ENCODE measurements at places on chromosomes 12 and 14.

DNA sequence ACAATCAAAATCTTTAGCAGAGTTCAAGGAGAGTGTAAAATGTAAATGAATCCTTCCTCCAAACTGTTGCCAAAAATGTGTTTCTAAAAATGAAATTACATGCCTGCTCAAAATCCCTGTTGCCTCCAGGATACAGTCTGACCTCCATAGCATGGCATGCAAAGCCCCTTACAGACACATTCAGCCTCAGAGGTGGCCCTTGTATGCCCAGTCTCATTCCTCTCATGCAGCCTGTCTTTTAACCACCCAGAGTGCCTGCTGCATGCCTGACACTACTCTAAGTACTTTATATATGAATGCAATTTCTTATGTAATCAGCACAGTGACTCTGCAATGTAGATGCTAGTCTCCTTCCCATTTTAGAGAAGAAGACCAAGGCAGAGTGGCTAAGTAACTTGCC, 24.4 kb upstream of the PTPRQ start:
- no peak for DNase-seq

- DNase-seq, result peak; percentile 56
These were observed 14.2 kb upstream of the PLXNC1 start for GRCh38 chr12:94133964-94134795.

DNA sequence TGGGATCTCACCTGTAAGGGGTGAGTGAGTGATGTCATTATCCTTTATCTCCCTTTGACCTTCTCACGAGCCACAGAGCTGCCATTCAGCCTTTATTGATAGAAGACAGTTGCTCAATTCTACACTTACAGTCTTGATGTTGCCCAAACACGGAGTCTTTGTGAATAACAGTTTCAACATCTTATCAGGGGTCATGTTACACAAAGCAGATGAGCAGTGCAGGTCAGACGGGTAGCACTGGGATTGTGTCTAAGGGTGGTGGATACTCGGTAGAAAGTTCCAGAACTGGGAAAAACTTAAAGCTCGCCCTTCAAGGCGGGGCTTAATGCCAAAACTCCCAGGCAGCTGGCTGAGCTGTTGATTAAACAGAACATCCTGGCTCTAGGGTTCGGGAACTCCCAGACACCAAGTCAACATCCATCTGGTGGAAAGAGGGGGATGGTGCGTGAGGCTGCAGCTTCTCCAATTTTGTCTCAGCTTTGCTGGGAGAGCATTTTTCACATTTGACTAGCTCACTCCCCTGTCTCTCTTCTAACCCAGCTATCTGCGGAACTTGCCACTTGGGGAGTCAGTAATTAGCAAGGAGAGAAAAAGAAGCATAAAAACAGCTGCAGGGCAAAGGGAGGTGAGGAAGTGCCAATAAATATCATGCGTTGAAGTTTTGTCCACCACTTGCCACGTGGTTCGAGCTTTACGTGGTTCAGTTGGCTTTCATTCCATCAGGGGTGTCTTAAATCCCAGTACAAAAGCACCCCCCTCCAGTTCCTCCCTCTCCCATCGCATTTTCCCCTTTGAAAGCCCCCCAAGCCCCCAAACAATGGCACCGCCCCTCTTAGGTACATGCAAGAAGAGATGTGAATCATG, 31.0 kb downstream of the FOXN4 start:
- no peak for DNase-seq

DNA sequence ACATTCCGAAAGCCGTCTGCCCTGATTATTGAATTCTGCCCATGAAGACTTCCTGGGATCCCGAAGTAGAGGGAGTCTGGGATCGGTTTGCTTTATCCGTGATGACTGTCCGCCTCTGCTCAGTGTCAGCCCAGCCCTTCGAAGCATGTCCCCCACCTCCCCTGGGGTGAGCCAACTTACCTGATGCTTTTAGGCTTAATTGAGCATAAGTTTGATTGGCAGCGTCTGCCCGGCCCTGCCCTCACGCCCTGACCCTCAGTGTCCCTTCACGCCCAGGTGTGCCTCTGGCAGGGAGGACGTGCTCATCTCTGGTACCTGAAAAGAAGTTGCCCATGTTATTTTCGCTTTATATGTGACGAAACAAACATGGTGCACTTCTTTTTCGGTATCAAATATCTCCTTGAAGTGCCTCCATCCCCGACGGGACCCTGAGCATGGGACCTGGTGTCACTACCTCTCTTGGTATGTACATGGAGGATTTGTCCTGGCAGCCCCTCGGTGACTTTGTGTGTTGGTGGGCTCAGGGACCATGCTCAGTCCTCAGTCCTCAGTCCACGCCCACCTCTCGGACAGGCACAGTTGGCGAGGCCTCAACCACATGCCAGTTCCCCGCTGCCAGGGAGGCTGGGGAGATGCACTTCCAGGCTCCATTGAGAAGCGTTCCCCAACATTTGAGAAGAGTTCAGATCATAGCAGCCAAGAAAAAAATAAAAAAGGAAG, 130.1 kb upstream of the RTL1 start:
- no peak for DNase-seq

DNA sequence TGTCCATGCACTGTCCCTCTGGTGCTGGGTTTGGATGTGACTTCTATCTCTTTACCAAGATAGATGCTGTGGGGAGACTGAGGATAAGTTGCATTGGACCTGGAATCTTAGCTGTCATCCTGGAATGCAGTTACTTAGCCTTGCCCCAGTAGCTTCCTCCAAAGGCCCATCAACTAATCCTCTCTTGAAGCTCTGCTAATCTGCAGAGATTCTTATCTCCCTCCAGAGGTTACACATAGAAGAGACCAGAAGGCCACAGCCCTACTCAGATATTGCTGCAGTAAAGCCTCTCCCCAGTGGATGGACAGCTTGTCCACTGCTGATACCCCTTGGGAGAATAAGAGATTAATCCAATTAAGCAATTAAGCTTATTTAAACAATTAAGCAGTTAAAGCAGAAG, 867.2 kb downstream of the BCL11B start:
- no peak for DNase-seq

GRCh38 chr12:104452087-104452486, 4.7 kb upstream of the CHST11 start:
- no peak for DNase-seq

DNA sequence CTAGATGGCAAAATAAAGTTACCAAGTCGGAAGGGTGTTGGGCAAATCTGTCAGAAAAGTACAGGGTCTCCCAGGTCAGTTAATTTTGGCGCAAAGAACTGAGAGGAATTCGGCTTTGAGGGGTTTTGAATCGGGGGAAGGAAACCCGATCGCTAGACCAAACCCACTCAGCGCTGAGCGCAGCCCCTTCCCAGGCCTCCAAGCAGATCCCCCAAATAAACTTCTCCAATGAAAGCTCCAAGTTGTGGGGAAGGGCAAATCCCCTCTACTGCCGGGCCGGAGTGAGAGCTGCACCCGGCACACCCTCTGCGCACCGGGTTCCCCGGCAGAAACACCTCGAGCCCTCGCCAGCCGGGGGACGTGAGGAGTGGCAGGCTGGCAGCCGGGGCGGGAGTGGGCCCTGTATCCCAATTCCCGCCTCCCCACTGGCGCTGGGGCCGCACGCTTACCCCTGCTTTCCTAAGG, 441 bp downstream of the E2F7 start:
- DNase-seq, result no peak

DNA sequence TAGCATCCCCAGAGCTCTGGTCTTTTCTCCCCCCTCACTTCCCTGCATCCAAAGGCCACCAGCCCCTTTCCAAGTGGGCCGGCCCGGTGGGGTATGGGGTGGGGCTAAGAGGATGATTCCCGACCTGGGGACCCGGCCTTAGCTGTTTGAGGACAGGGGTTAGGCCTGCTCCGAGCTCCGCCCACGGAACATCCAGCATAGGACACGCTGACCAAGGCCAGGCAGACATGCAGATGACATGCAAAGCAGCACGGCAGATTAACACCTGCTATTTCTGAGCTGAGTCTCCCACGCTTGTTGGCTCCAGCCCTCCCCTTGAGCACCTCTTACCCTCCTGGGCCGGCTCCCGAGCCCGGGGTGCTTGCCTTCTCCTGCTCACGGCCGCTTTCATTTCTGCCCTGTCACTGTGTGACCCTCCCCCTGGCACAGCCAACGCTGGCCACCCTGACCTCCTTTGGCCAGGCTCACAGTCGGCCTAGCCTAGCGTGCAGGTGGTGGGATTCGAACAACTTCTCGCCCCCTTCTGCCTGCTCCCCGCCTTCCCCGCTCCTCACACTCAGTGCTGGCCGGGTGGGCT, 40.2 kb downstream of the TEAD4 start:
- no peak for DNase-seq

DNA sequence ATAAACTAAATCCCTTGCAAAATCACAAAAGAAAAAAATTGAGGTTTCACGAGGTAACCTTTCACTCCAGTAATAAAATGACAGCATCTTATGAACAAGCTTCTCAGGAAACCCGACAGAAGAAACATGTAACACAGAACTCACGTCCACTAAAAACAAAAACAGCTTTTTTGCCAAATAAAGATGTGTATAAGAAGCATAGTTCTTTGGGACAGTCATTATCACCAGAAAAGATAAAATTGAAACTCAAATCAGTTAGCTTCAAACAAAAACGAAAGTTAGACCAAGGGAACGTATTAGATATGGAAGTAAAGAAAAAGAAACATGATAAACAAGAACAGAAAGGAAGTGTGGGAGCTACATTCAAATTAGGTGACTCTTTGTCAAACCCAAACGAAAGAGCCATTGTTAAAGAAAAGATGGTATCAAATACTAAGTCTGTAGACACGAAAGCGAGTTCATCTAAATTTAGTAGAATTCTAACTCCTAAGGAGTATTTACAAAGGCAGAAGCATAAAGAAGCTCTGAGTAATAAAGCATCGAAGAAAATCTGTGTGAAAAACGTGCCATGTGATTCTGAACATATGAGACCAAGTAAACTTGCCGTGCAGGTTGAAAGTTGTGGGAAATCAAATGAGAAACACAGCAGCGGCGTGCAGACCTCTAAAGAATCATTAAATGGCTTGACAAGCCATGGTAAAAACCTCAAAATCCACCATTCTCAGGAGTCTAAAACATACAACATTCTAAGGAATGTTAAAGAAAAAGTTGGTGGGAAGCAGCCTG, 25.8 kb downstream of the RESF1 start:
- DNase-seq, result no peak

- no peak for DNase-seq
These were observed 1.2 kb downstream of the SRSF9 start for GRCh38 chr12:120468325-120468820.

DNA sequence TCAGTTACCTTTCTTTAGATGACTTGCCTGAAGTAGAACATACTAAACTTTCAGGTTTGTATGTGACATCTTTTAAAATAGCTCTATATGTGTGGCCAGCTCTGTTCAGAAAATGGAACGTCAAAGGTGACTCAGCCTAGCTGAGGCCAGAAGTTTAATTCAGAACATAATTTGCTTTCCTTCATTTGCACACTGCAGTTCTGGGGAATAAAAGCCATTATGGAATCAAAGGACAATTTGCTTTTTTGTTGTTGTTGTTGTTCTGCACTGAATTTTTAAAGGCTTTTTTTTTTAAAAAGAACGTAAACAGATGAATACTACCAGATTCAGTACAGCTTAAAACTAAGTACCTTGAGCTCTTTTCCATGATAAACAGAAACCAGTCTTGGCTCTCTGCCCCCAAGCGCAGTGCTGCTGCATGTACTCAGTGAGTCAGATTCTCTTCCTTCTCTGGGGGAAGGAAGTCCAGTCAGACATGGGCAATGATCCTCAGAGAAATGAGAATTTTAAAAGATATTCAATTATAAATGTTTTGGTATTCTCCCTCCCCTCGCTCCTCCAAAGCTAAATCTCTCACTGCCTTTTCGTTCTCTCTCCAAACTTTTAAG, 644.2 kb downstream of the NOVA1 start:
- DNase-seq, result peak; percentile 63

DNA sequence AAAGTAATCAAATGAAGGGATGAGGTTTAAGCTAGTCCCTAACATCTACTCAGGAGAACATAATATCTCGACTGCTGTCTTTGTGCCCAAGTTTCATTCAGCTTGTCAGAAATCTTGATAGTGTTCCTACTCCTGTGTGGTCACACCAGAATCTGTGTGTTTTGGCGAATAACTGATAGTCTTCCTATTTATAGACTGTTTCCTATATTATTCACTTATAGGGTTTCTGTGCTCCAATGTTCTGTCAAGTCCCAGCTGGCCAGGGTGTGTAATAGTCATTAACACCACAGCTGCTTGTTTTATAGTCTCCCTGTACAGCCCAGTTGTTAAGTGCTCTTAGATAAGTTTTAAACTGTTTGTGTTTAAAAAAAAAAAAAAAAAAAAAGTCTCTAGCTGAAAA, 45.9 kb downstream of the GPR135 start:
- no peak for DNase-seq

DNA sequence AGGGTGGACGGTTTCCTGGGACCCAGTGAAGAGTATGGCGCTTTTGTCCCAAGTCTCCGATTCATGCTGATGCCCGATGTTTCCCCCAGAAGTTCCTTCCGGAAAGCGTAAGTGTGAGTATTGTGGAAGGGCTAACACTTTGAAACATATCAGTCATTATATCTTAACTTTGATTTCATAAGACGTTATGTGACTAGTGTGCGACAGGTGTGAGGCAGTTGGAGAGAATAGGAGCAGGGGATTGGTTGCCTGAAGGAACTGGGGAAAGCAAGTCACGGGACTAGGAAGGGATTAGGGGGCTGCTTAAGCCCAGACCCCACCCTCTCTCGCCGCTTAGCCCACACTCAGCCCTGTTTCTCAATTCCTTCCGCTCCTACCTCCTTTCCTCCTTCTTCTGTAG, 154.9 kb downstream of the CHST11 start:
- DNase-seq, result no peak

DNA sequence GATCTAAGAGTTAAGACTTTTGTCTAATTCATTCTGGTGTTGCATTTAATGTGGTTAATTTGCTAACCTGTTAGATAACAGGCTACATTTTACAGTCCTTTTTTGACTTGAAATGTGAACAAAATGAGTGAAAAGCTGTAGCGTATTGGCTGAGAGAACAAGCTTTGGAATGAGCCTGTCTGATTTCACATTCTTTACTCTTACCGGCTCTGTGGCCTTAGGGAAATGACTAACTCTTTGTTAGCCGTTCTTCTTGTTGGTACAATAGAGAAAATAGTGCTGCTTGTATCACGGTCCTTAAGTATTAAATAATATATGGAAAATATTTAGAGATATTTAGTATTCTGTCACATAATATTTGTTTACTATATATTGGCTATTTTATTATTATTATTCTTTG, 1.9 kb downstream of the MNAT1 start:
- DNase-seq, result no peak

DNA sequence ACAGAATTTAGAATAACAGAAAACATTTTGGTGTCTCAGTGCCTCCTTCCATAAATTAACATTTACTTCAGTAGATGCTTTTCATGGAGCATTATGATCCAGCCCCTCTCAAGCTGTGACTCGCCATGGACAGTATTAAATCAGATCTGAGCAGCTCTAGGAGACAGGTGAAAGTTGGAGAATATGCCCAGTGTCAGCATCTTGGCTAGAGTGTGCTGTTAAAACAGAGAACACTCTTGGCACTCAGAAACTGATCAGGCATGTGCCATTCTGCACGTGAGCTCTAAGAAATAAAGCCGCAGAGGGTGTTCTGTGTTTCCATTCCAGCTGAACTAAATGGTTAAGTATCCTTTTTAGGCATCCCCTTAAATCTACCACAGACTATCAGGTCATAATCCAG, 68.0 kb downstream of the DIP2B start:
- no peak for DNase-seq

Data from NCI-H446 treated with DMSO at 0.1 percent for 48 hours (cell line).